ENCODE measurements at places on chromosomes 11 and 22.
A peak's percentile ranks its signal among the peaks of the same experiment; 100 is the strongest.

DNA sequence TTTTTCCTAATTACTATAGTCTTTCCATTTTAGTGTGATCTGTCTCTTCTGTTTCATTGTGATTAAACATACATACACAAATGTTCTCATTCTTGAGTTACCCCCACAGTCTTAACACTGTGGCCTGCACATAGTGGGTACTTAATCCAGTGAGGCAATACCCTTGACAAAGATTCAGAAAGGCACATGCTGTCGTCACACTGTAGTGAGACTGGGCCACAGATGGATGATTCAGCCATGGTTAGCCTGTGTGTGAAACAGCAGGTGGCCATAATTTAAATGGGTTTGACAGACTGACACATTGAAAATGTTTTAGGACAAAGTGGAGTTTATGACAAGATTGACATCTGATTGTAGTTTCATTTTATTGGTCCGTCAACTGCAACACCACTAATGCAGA lies 313.1 kb downstream of the C11orf87 start:
- no peak for DNase-seq

- DNase-seq, result no peak
Observed at GRCh38 chr11:14273895-14274294, 85.1 kb downstream of the RRAS2 start.

DNA sequence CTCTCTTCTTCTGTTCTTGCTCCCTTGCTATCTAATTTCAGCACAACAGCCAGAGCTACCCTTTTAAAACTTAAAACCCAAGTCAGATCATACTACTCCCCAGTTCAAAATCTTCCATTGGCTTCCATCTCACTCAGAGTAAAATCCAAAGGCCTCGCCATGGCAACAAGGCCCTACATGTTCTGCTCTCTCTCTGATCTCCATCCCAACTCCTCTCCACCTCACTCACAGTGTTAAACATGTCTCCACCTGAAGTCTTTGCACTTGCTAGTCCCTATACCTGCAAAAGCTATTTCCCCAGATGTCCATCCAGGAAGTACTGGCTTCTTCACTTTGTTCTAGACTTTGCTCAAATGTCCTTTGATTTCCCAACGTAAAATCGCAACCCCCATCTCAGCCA lies 3.0 kb upstream of the GRAP2 start:
- no peak for DNase-seq

- no peak for DNase-seq
Observed at GRCh38 chr11:103940551-103940950, 95.9 kb upstream of the DDI1 start.

DNA sequence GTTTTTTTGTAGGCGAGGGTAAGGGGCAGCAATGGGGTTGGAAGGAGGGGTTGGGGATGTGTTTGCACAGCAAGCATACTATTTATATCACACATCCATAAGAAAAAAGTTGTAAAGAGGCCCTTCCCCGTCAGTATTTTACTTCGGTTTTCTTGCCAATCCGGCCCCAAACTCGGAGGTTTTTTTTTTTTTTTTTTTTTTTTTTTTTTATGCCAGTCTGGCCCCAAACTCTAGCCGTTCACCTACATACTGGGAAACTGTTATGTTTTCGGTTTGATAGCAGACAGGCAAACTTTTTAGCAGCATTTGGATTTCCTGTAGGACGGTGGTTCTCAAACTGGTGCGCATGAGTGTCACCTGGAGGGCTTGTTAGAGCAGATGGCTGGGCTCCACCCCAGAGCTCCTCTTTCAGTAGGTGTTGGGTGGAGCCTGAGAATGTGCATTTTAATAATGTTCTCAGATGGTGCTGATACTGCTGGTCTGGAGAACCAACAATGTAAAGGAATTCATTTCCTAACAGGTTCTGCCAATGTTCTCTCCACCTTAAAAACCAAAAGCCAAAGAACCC lies 76.5 kb upstream of the ZBED5 start:
- DNase-seq, result no peak

DNA sequence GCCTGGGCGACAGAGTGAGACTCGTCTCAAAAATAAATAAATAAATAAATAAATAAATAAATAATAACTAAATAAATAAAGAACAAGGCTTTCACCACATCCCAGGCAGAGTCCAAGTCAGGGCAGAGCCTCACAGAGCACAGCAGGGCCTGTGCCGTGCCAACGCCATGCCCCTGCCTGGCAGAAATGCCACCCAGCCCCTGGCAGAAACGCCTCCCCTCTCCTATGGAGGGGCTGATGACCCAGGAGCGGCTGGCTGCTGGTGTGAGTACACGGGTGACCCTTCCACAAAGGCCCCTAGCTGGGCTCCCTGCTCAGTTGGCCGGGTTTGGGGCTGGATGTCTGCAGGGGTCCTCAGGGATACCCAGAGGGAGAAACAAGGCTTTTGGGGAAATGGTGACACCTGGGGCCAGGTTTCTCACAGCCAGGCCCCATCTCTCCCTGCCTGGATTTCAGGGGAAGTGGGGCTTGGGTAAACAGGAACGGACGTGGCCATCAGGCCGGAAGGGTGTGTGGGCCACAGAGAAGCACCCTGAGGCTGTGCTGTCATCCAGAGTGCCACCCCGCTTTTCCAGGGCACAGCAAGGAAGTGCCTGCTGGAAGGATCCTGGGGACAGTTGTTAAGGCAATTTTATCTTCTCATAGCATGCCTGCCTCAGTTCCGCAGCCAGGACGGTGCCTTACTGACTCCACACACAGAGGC lies 5.1 kb downstream of the BID start:
- DNase-seq, result no peak

- DNase-seq, result no peak
Observed at GRCh38 chr11:112665291-112665690, 295.9 kb upstream of the NCAM1 start.

- DNase-seq, result no peak
Observed at GRCh38 chr11:86197448-86197847, 47.1 kb upstream of the EED start.

GRCh38 chr22:36731916-36732315 lies 28.4 kb upstream of the CACNG2 start:
- no peak for DNase-seq

DNA sequence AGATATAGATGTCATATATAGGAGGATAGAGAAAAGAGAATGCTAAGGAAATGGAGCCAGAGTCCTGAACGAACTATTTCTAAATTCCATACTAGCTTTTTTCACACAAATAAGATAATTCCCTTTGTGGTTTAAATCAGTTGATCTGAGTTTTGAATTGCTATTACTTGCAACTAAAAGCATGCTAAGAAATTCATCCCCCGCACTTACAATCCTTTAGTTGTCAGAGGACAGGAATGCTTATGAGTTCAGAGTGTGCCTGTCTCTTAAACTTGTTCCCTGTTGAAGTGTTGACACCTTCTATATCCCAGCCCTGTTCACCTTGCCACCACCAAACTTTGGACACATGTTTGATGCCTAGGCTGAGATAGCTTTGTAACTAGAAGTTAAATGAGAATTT lies 406.2 kb downstream of the METTL15 start:
- no peak for DNase-seq

DNA sequence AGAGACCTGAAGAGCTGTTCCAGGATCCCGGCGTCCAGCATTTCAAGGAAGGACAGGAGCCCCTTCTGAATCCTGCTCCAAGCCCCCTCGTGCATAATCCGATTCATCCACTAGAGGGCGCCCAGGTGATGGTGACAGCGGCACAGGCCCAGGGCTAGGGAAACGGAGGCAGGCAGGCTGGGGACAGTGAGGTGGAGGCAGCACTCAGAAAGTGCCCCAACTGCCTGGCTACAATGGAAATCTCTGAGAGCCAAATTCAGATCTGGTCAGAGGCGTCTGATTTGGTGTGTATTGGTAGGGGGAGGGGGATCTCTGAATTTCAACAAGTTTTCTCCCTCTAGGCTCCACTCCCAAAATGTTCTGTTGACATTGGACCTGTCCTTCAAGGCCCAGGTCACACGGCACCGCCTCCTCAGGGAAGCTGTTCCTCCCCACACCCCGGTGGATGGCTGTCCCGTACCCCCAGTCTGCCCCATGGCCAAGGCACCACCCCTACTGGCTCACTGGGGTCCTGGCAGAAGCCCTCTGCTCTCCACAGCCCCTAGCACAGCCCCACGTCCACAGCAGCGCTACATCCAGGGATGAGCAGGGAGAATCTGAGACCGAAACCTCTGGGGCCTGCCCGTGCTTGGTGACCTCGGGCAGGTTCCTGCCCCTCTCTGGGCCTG lies 142.9 kb downstream of the CRYBB2 start:
- DNase-seq, result peak; percentile 35

DNA sequence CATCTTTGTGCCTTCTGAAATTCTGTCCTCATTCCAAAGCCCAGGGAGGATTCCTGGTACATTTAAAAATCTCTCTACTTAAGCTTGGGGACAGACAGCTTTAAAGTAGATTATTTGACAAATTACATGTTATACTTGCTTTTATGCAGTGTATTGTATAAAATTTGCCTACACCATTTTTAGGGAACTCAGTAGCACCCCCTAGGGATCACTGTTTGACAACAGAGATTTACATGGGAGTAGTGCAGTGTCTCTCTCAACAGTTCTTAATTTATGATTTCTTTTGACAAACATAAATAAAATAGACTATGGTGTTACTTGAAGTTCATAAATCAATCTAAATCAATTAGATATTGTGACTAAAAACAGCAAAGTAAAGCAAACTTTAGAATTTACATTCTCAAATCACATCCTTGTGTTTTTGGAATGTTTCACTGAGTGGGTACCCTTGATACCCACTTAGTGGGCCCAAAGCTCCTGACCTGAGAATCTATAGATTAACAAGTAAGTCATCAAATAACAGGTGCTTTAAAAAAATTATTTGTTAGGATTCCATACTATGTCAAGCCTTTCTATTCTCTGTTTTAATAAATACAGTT lies 428.8 kb downstream of the DYNC2H1 start:
- DNase-seq, result no peak

- no peak for DNase-seq
Observed at GRCh38 chr11:1327064-1327460, 17.6 kb upstream of the TOLLIP start.

DNA sequence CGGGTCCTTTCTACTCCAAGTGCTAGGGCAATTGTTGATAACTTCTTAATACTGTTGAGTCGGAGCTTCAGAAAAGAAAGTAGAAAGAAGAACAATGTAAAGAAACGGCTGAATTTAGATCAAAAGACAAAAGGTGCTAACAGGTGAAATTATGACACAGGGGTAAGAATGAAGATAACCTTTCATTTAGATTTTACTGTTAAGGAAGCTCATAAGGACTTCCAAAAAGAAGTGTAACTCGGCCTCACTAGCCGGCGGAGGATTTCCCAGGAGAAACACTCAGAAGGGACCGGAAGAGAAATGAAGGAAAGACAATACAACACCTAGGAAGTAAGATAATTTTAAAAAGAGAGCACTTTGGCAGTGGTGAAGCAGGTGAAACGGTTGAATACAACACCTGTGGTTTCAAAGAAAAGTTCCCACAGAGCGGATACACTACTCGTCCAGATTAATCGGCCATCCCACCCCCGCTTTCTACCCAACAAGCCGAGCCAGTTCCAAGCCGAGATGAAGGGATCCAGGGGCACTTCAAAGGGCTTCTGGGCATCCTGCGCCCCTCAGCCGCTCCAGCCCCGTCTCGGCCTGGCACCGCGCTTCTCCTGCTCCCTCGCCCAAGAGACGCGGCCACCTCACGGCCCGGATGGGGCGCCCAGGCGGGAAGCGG lies 737 bp downstream of the PPP2R1B start:
- no peak for DNase-seq

- DNase-seq, result no peak
Observed at GRCh38 chr11:63802637-63803414, 10.4 kb upstream of the SPINDOC start.

DNA sequence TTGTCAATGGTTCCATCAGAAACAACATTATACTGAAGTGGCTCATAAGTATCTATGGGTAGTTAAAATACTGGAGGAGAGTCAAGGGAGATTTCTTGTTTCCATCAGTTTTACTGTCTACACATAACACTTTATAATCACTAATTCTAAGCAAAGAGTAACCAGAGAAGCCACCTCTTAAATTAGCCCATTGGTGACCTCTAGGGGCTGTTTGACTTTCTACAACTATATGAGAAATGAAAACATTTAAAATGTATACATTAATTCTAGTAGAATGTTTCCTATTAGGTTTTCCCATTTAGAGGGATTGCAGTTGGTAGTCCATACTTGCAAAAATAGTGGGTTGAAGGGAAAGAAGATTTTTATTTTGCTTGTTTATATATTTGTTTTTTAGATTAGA lies 504.3 kb downstream of the FAM181B start:
- peak; percentile 12 for DNase-seq

GRCh38 chr11:1298695-1299492 lies 10.5 kb downstream of the TOLLIP start:
- DNase-seq, result peak; percentile 91

- DNase-seq, result no peak
Observed at GRCh38 chr11:114166897-114167323, 107.4 kb downstream of the ZBTB16 start.

GRCh38 chr22:42431401-42432019 lies 693 bp downstream of the NFAM1 start:
- DNase-seq, result no peak

DNA sequence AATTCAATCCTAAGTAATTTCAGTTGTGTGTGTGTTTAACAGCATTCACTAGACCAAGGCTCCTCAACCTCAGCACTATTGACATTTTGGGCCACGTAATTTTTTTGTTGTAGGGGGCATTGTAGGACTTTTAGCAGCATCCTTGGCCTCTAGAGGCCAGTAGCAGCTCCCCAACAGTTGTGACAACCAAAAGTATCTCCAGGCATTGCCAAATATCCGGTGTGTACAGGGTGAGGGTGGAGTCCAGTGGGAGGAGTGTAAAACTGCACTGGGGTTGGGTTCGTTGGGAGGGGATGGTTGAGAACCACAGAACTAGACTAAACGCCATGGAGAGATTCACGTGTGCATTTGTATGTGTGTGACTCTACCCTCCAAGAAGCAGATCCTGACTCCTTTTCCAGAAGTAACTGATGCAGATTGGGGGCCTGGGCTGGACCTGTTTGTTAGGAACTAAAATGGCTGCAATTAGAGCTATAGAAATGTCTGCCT lies 5.9 kb upstream of the PHF21A start:
- DNase-seq, result peak; percentile 85

DNA sequence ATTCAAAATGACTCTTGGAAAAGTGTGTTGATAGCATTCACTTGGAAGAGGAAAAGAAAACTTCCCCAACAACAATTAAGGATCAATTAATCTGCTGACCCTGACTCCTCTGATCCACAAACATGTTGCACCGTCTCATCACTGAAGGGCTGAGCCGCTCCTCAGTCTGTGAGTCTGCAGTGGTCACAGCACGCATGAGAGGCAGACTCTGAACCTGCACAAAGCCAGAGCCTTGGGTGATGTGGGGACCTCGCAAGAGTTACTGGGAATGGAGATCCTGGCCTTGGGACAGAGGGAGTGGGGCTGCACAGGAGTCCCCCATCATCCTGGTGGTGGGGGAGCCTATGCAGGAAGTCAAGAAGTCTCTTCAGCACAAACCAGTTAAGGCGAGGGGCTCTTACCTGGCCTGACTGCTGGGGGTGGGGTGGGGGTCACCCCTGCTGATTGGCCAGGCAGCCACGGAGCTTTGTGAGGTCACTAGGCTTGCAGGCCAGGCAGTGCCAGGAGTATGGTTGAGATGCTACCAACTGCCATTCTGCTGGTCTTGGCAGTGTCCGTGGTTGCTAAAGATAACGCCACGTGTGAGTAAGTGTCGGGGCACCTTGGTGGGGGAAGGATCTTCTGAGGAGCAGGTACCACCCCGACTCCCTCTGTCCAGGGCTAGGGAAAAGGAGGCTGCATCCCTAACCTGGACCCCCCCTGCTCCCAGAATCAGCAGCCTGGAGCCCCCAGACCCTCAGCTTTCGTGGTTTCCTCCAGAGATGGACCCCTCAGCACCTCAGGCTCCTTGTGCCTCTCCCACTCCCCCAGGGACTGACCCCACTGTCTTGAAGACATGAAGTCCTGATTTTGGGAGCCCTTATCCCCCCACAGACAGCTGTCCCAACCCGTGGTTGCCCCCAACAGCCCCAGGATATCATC lies at the start of gene ACR:
Gene ACR (plus strand): TSS at position 477 of the 921 bp plus-strand sequence. CDS start 32 bp downstream, at position 509.
- DNase-seq, result no peak
